ENCODE measurements at places on chromosomes 5 and 9.

DNA sequence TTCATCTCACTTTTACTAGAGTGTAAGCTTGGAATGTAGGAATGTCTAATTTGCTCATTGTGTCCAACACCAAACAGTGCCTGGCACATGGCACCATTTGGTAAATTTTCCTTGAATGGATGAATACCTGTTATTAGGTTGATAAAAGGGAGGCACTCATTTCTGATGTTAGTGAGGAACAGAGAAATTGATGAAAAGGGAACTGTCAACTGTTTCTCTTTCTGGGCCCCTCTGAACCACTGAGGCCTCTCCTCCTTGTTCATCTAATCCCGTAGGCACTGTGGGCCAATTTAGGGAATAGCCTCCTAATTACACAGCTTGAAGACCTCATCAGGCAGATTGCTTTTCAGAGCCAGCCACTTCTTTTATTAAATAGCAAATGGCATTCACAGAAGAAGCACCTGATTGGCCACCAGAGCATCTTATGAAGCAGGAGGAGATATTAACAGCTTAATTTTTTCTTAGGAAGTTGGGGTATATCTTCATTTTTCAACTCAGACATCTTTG lies 22.6 kb downstream of the MRRF start:
- DNase-seq: no peak

DNA sequence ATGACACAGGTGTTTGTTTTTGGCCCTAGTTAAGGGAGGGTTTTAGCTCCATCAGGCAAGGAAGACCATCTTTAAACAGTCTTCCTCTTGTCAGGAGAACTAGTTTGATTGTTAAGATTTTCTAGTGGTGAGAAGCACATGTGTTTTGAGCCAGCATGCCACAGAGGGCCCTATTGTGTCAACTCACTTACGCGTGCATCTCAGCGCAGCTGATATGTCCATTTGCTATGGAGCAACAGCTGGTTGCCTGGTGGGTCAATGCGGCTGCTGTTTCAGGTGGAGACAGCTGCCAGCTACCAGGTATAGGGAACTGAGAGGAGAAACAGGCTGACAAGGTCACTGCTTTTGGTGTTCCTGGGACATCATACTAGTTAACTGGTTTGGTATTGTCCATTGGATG lies 100.5 kb upstream of the PRRC1 start:
- DNase-seq: no peak

DNA sequence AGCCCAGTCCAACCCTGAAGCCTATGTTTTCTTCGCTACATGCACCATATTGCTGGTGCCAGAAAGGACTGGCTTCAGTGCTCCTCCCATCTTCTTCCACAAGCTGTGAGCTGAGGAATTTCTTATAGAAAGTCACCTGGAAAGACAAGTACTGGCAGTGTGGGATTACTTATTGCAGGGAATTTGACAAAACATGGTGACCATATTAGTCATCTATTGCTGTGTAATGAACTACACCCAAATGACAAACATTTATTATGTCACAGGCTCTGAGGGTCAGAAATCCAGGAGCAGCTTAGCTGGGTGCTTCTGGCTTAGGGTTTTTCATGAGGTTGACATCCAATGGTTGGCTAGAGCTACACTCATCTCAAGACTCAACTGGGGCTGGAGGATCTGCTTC lies 75.5 kb downstream of the ENTREP1 start:
- no peak for DNase-seq

- DNase-seq: no peak
Observed at GRCh38 chr5:113891491-113891890, 378.0 kb downstream of the YTHDC2 start.

DNA sequence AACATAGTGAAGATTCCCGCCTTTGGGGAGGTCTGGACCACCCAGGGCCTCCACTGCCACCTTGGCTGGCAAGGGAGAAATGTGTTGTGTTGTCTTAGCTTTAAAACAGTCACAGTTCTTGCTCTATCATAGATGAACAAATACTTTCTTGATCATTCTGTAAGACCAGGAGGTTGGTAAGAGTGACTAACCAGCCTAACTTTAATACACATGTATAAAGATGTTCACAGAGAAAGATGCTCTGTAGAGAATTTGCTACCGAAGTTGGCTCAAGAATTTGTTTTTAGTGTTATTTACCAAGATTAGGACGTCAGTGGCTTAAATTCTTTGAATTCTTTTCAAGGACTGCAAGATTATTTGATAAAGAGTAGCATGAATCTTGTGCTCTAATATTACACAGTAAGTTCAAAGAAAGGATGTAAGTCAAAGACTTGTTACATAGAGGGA lies 28.4 kb downstream of the GLRX start:
- peak; percentile 52 for DNase-seq

DNA sequence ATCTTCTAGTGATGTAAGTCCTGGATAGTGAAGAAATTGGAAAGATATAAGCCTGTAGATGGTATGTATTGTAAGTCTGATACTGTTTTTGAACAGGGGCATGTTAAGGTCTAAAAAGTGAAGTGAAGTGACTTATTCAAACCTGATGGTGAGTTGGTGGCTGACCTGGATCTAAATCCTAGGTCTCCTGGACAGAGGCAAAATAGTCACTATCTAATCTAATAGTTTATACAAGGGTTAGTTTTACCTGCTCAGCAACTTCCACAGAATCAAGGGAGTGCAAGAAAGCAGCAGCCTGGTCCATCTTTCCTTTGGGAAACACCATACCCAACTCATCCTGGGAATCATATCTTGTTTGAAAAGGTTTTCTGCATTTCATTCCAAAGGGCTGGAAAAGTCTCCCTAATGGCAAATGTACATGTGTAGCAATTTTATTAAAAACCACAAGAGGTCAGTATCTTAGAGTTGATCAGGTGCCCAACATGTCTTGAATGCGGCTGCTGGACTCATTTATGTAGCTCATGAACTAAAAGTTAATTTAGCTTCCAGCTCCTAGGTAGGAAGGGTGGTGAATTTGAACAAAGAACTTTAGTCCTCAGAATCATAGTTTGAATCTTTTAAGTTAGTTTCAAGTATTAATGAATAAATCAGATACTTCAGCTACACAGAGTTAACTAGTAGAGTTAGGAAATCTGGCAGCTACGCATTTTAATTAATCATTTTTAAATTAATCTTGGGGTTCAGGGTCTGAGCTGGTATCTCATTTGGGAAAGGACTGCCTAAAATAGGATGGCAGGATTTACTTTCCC lies 26.0 kb downstream of the SKP2 start:
- peak; percentile 72 for DNase-seq

GRCh38 chr5:93044859-93045666 lies 536.0 kb downstream of the NR2F1-AS1 start:
- DNase-seq: no peak

DNA sequence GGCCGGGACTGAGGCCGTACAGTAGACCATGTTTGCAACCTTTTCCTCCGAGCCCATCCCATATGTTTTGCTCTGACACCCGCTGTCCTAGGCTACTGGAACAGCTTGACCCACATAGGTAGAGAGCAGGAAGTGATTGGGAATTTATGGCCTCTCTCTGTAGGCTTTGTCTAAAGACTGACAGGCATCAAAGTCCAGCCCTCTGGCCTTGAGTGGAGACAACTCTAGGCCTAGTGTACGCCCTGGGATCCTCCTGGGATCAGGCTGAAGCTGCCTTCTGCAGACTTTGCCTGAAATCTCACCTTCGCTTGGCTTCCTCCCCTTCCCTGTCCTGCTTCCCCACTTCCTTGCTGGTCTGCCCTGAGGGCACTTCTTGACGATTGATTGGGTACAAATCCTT lies 13.6 kb upstream of the AKNA start:
- no peak for DNase-seq

GRCh38 chr5:131279204-131279603 lies 15.4 kb downstream of the CDC42SE2 start:
- DNase-seq: no peak

DNA sequence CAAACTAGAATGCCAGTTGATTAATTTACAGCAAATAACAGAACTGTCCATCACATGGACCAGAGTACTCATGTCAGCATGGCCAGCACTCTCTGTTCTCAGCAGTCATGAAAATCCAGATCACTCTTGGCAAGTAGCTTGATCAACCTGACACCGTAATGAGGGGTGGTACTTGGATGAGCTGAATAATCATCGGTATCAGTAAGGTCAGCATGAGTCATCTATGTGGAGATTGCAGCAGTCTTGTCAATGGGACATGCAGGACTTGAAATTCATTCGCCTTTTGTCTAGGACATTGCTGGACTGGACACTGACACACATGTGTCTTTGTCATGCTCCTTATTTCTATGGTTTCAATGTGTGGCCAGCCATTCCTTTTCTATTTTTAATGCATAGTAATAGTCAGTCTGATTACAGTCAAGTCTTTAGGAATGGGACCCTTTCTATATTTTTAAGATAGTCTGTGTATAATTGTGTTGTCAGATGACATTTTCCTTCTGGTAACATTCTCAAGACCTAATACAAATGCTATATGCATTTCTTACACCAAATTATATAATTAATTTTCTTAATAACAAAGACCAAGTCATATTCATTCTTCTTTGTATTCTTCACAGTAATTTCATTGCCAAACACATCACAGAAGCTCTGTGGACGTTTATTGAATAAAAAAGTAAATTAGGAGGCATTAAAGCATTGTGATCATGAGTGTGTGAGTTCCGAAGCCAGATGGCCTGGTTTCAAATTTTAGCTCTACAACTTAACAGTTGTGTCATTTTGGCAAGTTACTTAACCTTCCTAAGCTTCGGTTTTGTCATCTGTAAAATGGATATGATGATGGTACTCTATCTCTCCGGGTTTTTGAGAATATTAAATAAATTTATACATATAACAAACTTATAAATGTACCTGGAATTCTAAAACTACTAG lies 57.4 kb downstream of the ADAMTSL1 start:
- no peak for DNase-seq

DNA sequence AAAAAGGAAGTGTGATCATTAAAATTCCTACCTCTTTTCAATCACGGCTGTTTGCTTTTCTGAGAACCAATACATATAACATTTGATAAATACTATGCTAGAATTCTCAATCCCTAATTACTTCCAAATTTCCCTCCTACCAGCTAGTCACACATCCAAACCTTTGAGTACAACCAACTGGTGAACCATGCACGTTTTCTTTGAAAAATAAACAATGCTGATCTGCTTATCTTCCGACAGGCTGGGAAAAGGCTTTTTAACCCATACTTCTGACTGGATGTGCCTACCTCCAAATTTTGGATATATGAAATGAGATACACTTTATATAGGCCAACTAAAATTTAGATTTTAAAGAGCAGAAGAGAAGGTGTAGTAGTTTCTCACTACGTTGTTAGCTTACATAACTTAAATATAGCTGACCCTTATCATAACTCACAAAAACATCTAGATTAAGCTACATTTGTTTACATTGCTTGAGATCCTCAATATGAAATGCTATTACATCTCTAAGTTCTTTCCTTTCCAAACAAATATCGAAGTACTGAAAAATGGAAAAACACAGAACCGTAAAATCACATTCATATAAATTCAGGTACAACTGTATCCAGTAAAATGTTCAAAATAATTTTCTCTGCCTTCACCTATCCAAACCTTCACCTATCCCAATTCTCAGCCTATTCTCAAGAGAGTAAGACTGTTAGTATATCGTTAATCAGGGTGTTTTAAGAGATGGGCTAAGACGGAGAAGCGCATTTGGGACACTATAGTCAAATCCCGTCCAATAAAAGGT lies 2.1 kb downstream of the NR3C1 start:
- peak; percentile 42 for DNase-seq

DNA sequence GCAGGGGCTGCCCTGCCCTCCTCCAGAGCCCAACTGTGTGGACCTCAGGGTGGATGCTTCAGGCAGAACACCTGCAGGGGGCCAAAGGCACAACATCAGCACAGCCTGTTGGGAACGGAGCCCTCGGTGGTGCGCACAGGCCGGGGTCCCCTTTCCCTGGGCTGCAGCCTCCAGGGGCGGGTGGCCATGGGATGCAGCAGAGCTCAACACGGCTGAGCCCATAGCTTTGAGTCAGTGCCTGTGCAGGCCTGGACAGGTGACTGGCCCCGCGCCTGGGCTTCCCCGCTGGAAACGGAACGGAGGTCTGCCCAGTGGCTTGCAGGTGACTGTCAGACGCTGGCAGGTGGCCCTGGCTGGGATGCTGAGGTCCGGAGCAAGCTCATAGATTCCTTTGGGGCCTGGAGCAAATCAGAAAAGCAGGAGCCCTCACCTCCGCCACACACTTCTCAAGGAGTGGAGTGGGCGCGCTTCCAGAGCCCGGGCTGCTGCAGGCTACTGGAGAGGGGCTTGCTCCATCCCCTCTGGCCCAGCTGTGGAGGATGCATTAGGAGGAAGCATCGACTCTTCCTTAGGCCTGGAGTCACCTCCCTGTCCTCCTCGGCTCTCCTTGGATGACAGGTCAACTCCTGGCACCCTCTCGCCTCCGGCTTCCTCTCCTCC lies 69.8 kb upstream of the RNU6ATAC start:
- no peak for DNase-seq

Measured in adipocyte (in vitro differentiated cells).